ENCODE measurements at places on chromosomes 13 and 19. TPM values are rescaled to one million over a fixed set of nuclear protein-coding genes. Genes with fewer than 3 reads are reported as not detected.

The ATP4A gene
- not detected for total RNA-seq

The DKKL1 gene
- 0.33 TPM for total RNA-seq

The CLEC17A gene
- total RNA-seq = not detected

The C19orf73 gene
- 1.2 TPM for total RNA-seq

The CYP2A6 gene
- total RNA-seq = not detected

The C19orf33 gene
- not detected for total RNA-seq

Data from uterine smooth muscle cell (primary cell).